ENCODE measurements at places on chromosomes 6 and 20.

- no peak for DNase-seq
Measured at GRCh38 chr6:68973066-68973465, 338.0 kb downstream of the ADGRB3 start.

GRCh38 chr6:84575264-84575663 lies 189.1 kb downstream of the TBX18 start:
- no peak for DNase-seq

DNA sequence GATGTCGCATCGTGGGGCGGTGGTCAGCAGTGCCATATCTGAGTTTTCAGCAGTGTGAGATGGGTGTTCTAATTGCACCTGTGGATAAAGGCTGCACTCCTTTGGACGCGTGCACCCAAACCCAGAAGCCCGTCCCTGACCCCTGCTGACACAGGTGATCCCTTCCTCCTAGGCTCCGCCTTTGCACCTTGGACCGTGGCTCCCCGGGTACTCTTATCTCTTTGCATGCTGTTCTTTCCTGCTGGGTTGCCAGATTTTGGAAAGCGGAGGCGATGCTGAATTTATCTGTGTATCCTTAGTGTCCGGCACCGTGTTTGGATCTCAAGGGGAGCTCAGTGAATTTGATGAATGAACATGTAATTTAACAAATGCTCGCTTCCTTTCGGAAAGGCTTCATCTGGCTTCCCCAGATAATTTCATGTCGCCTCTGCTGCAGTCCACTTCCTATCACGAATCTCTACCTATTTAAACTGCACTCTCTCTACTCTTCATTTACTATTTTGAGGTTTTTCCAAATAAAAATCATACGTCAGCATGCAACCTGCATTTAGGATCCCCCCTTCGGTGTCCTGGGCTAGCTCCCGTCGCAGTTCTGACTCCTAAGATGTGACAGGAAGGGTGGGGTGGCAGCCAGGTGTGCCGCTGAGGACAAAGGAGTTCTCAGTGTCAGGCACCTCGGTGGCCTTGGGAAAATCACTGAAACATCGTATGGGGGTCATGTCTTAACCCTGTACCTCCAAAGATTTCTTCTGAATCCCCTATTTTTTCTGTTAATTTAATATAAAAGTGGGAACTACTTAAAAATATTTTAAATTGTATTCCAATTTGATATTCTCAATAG lies 753 bp upstream of the PERP start:
- no peak for DNase-seq

DNA sequence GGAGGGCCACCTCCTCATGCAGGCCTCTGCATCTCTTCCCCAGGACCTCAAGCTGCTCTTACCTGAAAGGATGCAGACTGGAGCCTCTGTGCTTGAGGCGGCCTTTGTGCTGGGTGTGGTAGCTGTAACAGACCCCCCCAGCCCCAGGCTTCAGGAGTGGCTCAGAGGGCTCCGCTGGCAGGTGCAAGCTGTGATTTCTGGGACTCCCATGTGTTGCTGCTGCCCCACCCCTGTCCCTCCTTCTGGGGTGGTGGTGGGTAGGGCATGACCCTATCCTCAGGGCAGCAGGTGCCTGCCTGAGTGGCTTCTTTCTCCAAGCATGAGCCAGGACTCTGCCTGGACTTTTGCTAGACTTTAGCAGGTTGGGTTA lies 121.2 kb downstream of the SULF2 start:
- DNase-seq: no peak

DNA sequence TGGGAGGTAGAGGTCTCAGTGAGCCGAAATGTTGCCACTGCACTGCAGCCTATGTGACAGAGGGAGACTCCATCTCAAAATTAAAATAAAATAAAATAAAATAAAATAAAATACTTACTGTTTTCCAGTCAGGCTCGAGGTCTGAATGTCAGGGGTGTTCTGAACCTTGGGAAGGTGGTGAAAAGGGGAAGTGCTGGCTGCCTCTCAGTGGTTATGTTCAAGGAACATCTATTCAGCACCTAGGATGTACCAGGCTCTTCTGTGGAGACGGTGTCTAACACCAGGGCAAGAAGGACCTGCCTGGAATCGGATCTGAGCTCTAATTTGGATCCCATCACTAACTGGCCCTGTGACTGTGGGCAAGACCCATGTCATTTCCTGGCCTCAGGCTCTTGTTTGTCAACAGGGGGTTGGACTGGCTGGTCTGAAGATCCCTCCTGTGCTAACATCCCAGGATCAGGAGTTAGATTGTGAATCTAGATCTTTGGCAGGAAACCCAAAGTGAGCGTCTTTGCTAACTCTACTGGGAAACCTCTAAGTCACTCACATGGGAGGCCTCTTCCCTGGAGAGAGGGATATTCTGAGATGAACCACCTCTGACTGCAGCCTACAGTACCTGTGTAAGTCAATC lies 63.4 kb upstream of the SIRPG start:
- DNase-seq: no peak

GRCh38 chr6:63802606-63803206 lies 167.1 kb downstream of the PHF3 start:
- DNase-seq: no peak

DNA sequence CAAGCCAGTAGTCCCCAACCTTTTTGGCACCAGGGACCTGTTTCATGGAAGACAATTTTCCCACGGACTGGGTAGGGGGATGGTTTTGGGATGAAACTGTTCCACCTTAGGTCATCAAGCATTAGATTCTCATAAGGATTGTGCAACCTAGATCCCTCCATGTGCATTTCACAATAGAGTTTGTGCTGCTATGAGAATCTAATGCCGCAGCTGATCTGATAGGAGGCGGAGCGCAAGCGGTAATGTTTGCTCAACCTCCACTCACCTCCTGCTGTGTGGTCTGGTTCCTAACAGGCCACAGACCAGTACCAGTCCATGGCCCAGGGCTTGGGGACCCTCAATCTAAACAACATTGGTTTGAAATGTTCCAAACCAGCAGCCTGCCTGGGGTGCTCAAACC lies 137.0 kb upstream of the STXBP5 start:
- no peak for DNase-seq

DNA sequence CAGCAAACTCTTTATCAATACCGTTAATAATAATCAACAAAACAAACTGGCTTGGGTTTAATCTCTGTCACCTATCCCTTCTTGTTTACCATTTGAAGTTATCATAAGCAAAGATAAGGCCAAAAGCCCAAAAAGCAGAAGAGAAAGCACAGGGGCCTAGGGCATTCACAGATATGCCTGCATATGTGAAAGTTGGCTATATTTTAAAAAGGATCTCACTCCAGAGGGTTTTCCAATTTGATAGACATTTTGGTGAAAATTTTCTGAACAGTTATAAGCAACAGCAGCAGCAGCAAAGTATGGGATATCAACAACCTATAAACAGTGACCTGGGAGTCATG lies 101.1 kb downstream of the ATXN1 start:
- no peak for DNase-seq

GRCh38 chr20:1674361-1674760 lies 16.8 kb upstream of the SIRPG start:
- DNase-seq: no peak

DNA sequence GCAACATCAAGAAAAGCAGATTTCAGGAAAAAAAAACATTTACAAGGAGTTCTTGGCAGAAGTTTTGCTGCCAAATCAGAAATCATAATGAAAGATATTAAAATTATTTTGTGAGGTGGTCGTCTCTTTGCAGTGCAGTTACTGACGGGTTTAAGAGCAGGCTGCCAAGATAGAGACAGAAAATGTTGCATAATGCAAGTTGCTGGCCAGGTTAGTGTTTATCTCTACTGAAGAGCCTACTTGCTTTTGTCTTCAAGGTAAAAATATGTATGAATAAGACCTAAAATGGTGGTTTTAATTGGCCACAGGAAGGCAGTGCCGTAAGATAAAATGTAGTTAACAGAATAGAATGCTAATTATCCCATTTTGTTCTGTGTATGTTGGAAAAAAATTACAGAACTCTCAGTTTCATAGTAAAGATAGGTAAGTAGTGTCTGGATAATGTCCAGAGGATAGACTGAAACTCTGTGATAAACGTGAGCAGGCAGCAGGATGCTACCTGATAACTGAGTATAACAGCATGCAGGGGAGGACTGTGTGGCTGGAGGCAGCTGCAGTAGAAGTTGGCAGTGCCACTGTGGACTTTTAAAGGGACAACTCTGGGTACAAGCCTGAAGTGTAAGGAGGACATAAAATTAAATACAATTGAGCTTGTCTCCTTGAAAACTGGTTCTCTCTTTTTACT lies 13.9 kb downstream of the FOXO3 start:
- DNase-seq: no peak

DNA sequence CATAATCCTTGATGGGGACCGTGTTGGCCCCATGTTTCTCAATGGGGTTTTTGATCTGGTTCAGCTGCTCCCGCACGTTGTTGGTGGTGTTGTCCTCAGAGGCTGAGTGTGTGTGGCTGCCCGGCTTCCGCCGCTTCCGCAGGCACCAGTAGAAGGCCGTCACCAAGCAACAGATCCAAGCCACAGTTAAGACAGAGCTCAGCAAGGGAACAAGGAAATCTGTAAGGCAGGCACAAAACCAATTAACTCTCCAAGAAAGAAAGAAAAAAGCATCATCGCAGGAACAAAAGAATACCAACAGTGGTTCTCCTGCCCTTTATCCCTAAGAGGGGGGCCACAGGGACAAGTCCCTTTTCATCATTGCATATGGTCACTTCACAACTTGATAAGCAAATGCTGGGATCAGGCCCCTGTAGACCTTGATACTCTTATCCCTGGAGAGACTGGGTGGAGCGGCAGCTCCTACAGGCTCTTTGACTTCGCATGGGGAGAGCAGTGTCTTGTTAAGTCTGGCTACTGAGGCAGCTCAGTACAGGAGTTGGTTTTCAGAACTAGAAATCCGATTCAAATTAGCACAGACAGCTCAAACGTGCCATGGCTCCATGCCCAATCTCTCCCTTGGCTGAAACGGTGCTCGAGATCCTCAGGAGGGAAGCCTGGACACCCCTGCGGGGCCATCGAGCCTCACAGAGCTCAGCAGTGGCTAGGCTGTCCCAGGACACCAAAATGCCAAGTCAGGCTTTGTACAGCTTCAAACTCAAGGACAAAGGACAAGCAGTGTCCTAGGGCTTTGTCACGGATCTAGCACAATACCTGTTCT lies 33.9 kb downstream of the JAG1 start:
- no peak for DNase-seq

DNA sequence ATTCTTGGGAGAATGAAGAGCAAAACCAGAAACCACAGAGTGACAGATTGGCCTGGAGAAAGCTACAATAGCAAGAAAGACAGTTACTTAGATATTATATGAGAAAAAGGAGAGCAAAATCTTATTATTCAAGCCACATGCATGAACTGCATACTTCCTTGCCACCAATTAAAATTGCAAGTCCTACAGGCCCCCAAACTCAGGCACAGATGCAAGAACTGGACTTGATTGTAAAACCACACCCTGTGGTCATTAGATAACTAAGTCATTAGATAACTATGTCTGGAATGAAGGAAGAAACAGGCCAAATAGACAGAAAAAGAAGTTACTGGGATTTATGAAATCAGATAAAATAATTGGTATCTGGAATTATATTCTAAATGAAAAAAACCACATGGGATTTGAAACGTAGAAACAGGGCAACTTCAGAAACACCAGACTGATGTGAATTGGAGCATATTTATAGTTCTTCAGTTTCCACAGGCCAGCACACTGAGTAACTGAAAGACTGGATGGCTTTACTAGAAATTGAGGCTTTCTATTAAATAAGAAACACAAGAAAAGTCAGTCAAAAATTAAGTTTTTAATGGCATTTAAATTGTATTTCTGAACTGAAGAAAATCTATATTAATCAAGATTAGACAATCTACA lies 49.4 kb upstream of the CARMIL1 start:
- DNase-seq: no peak

- no peak for DNase-seq
Measured at GRCh38 chr20:15033891-15034290, 696.5 kb upstream of the FLRT3 start.

- no peak for DNase-seq
Measured at GRCh38 chr20:53409447-53409717, 184.3 kb downstream of the ZNF217 start.

All from NCI-H446 (cell line).